ENCODE measurements at places on chromosomes 16 and 17. TPM values are rescaled to one million over a fixed set of nuclear protein-coding genes. Genes with fewer than 3 reads are reported as not detected.
A peak's percentile ranks its signal among the peaks of the same experiment; 100 is the strongest.

GRCh38 chr17:19238167-19238505 lies 970 bp downstream of the EPN2 start:
- peak overlapping the region; percentile 81 for H3K4me3 ChIP-seq
- H3K27me3 ChIP-seq, result no peaks in the 10 kb centered on the region
- H3K4me1 ChIP-seq, result no peaks in the 10 kb centered on the region
- peak; percentile 68 for DNase-seq
- peak overlapping the region; percentile 83 for H3K27ac ChIP-seq

GRCh38 chr16:85735225-85735635 lies 15.7 kb downstream of the C16orf74 start:
- no peak overlapping the region for H3K4me3 ChIP-seq
- H3K27ac ChIP-seq, result no peak overlapping the region
- H3K4me1 ChIP-seq, result no peaks in the 10 kb centered on the region
- H3K36me3 ChIP-seq, result no peaks in the 10 kb centered on the region

GRCh38 chr16:57689762-57690558 lies 4.6 kb upstream of the DRC7 start:
- H3K27me3 ChIP-seq, result no peaks in the 10 kb centered on the region
- peaks cover 25% of the 10 kb centered on the region for H3K4me1 ChIP-seq
- peak overlapping the region; percentile 10 for H3K27ac ChIP-seq

DNA sequence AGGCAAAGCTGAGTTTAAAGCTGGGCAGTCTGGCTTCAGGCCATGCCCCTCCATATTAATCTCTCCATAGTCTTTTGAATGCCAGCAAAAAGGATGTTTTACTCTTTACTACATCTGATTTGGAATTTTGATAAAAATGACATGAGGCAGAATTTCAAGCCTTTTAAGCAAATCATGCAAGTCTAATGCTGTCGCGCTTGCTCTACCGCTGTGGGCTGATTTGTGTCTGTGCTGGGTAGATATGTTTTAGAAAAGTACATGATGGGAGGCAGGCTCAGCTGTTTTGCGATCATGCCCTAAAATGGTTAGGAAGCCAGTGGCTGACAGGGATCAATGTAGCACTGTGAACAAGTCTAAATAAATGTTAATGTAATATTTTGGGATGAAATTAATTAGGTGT lies 311.9 kb downstream of the CA10 start:
- H3K4me1 ChIP-seq, result no peaks in the 10 kb centered on the region
- no peak overlapping the region for H3K4me3 ChIP-seq
- no peaks in the 10 kb centered on the region for H3K27me3 ChIP-seq
- DNase-seq, result no peak

The COPRS gene
- 20.4 TPM for total RNA-seq

- no peaks in the 10 kb centered on the region for H3K4me1 ChIP-seq
- no peak overlapping the region for H3K27ac ChIP-seq
- DNase-seq, result no peak
- H3K36me3 ChIP-seq, result no peaks in the 10 kb centered on the region
Measured at GRCh38 chr16:81818568-81818896, 39.4 kb downstream of the PLCG2 start.

GRCh38 chr17:79035686-79036085 lies 11.7 kb downstream of the C1QTNF1 start:
- H3K27me3 ChIP-seq, result no peaks in the 10 kb centered on the region
- H3K27ac ChIP-seq, result no peak overlapping the region
- no peaks in the 10 kb centered on the region for H3K36me3 ChIP-seq
- H3K4me1 ChIP-seq, result no peaks in the 10 kb centered on the region
- H3K4me3 ChIP-seq, result no peak overlapping the region

The MYOCD gene
- total RNA-seq, result 0.12 TPM

DNA sequence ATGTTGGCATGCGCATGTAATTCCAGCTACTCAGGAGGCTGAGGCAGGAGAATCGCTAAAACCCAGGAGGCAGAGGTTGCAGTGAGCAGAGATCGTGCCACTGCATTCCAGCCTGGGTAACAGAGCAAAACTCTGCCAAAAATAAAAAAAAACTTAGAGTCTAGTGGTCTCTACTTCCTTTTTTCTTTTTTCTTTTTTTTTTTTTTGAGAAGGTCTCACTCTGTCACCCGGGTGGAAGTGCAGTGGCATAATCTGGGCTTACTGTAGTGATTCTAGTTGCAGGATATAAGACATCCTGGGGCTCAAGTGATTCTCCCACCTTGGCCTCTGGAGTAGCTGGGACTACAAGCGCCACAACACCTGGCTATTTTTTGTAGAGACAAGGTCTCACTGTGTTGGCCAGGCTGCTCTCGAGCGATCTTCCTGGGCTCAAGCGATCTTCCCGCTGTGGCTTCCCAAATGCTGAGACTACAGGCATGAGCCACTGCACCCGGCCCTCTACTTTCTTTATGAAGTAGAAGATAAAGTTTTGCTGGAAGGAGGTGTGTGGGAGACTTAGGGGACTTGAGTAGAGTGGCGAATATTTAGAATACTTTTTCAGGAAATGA lies 47.9 kb upstream of the TAOK1 start:
- no peaks in the 10 kb centered on the region for H3K27me3 ChIP-seq
- H3K36me3 ChIP-seq, result no peaks in the 10 kb centered on the region
- DNase-seq, result no peak
- H3K4me3 ChIP-seq, result no peak overlapping the region
- H3K27ac ChIP-seq, result no peak overlapping the region
- H3K4me1 ChIP-seq, result no peaks in the 10 kb centered on the region

DNA sequence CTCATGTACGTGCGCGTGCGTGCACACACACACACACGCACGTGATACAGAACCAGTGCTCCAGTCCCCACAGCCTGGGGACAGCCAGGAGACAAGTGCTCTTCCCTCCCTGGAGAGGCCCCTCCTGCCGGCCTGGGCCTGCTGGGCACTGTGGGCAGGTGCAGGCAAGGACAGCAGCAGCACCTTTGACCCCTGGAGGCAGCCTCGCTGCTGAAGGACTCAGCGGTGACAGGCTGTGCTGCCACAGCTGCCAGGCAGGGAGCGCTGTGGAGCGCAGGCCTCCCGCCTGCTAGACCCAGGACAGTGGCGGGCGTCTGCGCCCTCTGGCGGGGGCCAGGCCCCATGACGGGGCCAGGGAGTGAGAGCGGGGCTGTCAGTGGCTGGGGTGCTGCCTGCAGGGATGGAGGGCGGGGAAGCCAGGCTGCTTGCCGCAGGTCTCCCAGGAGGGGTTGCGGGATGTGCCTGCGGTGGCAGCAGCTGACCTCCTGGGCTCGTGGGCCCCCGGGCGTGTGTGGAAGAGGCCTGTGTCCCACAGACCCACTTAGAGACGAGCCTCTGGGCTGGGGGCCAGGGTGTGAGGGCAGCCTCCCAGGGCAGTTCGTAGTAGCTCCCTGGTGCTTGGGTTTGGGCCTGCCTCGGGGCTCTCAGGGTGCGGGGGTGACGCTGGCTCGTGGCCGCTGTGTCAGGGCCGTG lies 63.5 kb upstream of the PVALEF start:
- H3K27me3 ChIP-seq, result no peaks in the 10 kb centered on the region
- peaks cover 6% of the 10 kb centered on the region for H3K36me3 ChIP-seq
- H3K27ac ChIP-seq, result no peak overlapping the region

GRCh38 chr16:87410530-87410929 lies 18.4 kb downstream of the MAP1LC3B start:
- no peak for DNase-seq
- no peaks in the 10 kb centered on the region for H3K27me3 ChIP-seq
- peaks cover 21% of the 10 kb centered on the region for H3K36me3 ChIP-seq
- no peak overlapping the region for H3K4me3 ChIP-seq

Measured in right lobe of liver (tissue), 6 donors.